ENCODE measurements at places on chromosomes 7 and 10.
A peak's percentile ranks its signal among the peaks of the same experiment; 100 is the strongest.

DNA sequence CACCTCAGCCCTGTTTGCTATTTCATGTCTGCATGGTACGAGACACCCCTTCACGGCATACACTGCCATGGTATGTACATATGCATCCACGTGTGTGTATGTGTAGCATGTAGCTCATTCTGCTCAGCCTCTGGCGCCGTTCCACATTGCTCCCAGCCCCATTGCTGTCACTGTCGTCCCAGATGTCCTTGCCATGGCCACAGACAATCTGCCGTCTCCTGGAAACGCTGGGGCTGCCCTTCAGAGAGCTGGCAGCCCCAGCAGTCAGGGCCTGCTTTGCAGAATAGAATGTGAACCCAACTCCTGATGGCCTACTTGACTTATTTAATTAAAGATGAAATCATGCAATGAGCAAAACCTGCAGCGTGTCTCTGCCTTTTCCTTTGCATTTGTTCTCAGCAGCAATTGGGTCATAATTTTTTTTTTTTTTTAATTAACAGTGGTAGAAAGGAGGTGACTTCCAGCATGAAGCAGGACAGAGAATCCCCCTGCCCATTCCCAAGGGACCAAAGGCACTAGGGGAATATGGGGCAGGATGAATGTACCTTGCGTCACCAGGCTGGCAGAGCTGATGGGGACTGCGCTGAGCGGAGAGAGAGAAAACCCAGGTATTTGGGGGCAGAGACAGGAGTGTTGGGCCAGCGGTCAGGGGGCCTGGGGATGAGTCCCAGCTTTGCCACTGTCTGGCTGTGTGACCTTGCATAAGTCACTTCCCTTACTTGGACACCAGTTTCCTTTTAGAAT lies 49.2 kb downstream of the CHST3 start:
- no peak for DNase-seq

- DNase-seq = no peak
Measured at GRCh38 chr7:33649476-33650441, 255.6 kb upstream of the BMPER start.

- DNase-seq = no peak
Measured at GRCh38 chr7:73834626-73835191, 3.9 kb downstream of the CLDN4 start.

DNA sequence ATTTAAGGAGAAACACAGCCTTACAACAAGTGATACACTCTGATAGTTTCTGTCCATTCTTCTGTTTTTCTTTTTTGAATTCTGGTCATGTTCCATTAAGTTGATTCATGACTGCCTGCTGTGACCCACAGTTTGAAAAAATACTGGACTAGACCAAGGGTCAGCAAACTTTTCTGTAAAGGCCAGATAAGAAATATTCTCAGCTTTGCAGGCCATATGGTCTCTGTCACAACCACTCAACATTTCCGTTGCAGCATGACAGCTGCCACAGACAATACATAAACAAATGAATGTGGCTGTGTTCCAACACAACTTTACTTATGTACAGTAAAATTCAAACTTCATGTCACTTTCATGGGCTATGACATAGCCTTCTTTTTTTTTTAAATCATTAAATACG lies 156.7 kb downstream of the PLXNA4 start:
- DNase-seq = peak; percentile 53

GRCh38 chr7:106260136-106260561 lies 24.6 kb downstream of the NAMPT start:
- DNase-seq = no peak

DNA sequence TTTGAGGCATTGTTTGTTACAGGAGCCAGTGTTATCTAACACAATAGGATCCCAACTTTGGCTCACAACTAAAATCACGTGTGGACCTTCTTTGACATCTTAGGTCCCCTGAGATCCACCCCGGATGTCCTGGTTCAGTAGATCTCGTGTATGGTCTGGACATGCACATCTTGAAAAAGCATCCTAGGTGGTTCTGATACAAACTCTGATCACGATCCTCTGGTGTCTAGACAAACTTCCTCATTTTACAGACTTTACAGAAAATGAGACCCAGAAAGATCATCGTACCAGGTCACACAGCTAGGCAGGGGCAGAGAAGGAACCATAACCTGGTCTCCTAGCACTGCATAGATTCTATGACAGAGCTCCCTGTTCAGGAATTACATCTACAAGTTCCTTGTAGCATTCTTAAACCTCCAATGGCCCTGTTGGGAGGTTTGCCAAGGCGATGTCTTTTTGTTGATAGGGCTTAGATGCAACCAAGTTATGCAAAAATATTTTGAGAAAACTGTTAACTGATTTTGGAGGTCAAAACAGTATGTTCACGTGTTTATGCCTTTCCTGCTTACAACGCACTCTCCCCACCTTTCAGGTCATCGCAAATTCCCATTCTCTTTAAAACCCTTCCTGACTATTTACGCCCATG lies 30.8 kb upstream of the CHST15 start:
- no peak for DNase-seq

DNA sequence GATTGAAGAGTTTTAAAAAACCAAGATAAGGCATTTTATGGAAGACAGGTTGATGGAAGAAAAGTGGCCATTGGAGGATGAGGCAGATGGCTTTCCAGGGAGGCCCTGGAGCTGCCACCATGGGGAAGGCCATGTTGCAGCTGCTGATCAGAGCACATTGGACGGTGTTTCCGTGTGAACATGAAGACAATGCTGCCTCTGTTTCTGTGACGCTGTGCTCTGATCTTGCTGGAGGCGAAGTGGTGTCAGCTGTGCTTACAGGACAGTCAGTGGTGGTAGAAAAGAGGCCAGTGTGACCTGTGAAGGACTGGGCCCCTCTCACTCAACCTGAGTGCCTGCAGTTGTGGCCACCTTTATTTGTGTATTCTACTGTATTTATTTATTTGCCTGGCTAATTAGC lies 132.9 kb downstream of the FAM204A start:
- no peak for DNase-seq

DNA sequence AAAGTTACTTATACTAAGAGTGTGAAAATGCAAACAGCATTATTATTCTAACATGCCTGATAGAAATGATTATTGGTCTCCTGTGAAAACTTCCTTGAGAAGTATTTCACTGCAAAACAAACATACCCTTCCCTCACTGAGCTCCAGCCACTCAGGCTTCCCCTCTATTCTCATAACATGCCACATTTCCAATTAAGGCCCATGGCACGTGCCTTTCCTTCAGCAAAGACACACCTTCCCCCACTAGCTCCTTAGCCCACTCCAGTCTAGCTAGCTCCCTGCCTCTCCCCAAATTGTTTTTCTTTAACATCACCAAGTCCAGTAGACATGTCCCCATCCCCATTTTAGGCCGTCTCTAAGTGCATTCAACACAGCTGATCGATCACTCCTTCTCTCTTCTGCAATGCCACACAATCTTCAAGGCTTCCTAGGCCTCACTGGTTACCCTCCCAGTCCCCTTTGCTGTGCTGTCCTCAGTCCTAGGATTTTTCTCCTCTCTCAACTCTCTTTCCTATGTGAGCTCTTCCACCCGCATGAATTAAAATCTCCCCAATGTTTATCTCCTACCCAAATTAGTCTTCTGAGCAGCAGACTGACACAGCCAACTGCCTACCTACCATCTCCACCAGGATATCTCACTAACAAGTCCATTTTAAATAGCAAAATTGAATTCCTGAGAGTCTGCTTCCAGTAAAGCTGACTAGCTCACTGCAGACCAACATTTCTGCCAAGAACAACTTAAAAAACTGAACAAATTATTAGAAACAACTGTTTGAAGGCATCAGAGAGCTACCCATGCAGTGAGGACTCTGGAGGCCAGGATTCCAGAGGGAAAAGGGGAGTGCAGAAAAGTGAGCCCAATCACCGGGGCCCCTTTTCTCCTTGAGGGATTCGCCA lies 11.9 kb downstream of the CYTH3 start:
- no peak for DNase-seq

GRCh38 chr7:82257118-82257695 lies 186.4 kb downstream of the CACNA2D1 start:
- peak; percentile 84 for DNase-seq

DNA sequence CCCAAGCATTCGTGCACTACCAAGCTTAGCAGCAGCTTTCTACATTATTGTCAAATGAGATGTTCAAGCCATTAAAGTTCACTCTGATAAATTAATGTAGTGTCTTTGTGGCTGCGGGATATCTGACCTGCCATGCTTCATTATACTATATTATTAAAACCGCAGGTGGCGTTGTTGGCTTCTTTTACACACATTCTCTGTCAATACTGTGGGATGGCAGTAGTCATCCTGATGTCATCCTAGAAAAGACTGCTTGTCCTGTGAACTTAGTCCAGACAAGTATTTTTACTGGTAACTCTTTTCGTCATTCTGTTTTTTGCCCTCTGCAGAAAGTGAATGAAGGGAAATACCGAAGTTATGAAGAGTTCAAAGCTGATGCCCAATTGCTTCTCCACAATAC lies 103.9 kb downstream of the ZMYND11 start:
- DNase-seq = peak; percentile 54

GRCh38 chr10:88066319-88066718 lies 202.9 kb downstream of the PTEN start:
- no peak for DNase-seq

DNA sequence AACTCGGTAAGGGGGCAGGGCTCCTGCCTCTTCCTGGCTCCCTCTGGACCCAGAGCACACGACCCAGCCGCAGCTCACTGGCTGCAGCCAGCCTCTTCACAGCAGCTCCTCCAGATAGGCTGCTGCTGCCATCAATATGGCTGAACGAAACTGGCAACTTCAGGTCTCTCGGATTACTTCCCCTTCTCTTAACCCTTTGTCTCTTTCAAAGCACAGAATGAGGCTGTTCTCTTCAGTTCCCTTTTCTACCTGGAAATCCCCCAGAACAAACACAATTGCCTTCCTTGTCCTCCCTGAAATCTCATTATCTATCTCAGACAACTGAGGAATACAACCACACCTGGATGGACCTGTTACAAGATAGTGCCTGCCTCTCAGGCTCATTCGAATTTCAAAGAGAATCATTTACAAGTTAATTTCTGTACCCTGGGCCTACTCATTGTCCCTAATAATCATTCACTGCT lies 193.4 kb upstream of the MBL2 start:
- DNase-seq = no peak

GRCh38 chr7:121519548-121520521 lies 123.7 kb upstream of the FAM3C start:
- no peak for DNase-seq

DNA sequence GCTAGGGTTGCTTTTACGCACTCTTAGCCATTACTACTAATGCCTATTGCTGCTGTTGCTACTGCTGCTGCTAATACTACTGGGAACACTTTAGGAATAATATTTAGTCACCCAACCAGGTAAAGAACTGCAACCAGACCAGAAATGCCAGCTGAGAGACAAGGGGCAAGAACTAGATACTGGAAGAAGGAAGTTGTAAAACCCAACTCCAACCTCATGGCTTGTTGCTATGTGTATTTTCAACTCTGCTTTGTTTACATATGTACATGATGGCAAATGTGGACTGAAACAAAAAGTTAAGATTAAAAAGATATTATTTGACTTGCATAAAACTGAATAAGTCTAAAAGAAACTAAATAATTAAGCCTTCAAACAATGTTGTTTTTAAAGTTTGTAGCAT lies 177.7 kb downstream of the GNAT3 start:
- DNase-seq = no peak

DNA sequence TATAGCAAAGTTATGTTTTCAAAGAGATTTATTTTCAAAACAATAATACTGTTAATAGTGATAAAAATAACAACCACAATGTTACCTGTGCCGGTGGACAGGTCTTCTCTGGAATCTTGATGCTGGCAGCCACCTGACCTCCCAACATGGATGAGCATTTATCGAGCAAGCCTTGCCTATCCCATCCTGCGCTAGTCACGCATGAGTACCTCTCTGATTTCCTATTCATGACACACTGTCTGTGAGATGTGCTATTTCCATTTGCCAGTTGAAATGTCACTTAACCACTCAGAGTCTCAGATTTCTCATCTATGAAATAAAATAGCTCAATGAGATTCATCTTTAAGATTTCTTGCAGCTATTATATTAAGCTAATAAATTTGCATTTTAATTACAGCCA lies 341.2 kb upstream of the VWC2 start:
- no peak for DNase-seq

- no peak for DNase-seq
Measured at GRCh38 chr10:110803239-110803749, 68.4 kb upstream of the PDCD4 start.

- DNase-seq = no peak
Measured at GRCh38 chr10:125878957-125879835, 1.9 kb downstream of the DHX32 start.

- no peak for DNase-seq
Measured at GRCh38 chr7:142391191-142391992, 133.5 kb upstream of the PRSS58 start.

DNA sequence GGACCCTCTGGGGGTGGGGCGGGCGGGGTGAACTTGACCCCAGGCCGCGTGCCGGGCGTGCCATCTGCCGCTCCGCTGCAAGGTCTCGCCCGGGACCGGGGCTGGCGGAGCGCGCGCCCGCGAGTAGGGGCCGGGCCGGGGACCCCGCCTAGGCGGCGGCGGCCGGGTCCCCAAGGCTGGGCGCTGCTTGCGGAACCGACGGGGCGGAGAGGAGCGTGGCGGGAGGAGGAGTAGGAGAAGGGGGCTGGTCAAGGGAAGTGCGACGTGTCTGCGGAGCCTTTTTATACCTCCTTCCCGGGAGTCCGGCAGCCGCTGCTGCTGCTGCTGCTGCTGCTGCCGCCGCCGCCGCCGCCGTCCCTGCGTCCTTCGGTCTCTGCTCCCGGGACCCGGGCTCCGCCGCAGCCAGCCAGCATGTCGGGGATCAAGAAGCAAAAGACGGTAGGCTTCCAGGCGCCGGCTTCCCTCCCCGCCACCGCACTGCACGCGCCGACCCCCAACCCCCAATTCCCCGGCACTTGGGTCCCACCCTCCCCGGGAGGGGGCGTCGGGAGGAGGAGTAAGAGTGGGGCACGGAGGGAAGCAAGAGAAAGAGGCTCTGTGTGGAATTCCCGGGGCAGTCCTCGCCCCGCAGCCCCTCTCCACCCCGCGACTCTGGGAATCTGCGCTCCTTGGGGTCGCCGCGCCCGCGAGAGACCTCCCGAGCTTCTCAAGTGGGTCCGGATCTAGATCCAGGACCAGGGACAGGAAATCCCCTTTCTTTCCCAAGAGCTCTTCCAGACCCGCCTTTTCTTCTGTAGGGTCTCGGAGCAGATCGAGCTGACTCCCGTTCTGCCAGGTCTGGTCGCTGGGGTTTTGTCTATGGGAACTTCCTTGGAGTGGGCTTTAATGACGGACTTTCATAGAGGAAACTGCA lies at the start of gene PAPSS2:
Gene PAPSS2, plus strand, starts transcription at position 308 of the 913 bp plus-strand sequence. Its CDS starts 104 bp downstream, at position 412.
- DNase-seq = peak; percentile 52
